ENCODE measurements at places on chromosomes 4 and X.

- no peak for DNase-seq
Observed at GRCh38 chr4:47145630-47146029, 114.3 kb downstream of the GABRB1 start.

- DNase-seq: no peak
Observed at GRCh38 chr4:20087522-20087911, 164.2 kb upstream of the SLIT2 start.

GRCh38 chr4:188551156-188551555, 411.9 kb downstream of the TRIML1 start:
- DNase-seq: no peak

DNA sequence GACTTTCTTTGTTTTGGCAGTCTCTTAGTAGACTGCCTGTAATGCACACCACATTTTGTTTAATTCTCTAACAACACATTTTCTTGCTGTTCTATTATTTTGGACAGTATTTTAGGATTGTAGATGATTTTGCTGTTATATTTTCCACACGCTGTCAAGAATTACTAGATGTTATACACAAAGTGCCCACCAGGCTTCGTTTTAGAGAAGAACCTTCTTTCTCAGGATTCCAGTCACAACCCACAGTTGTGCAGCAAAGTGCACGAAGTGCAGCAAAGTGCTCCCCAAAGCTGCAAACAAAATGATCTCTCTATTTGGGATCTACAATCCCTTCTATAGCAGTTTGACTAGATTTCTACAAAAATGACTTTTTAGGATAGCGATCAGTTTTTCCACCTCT, 2.4 kb downstream of the ZNF141 start:
- no peak for DNase-seq

GRCh38 chr4:168566726-168567125, 69.9 kb downstream of the PALLD start:
- no peak for DNase-seq

GRCh38 chrX:68685685-68686084, 38.2 kb downstream of the STARD8 start:
- DNase-seq: no peak
